ENCODE measurements at places on chromosomes 1 and 21.

- DNase-seq: no peak
Observed at GRCh38 chr1:167625040-167625823, 4.8 kb upstream of the RCSD1 start.

DNA sequence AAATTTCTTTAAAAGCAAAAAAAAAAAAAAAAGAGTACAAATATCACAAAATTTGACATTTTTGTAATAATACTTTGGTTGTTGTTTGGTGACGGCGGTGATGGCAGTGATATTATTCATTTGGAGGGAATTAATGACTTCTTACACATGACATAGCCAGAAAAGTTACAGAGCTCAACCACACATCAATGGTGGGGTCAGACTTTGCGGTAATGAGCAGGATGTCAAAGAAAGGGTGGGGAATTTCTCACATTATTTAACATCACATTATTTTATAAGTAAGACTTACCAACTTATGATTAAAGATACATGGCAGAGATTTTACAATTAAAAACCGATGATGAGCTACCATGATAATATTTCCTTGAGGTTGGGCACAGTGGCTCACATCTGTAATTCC lies 248.2 kb downstream of the RERE start:
- no peak for DNase-seq

GRCh38 chr1:75074831-75075395 lies 59.3 kb upstream of the LHX8 start:
- no peak for DNase-seq

- no peak for DNase-seq
Observed at GRCh38 chr1:29621826-29622435, 385.6 kb downstream of the PTPRU start.

DNA sequence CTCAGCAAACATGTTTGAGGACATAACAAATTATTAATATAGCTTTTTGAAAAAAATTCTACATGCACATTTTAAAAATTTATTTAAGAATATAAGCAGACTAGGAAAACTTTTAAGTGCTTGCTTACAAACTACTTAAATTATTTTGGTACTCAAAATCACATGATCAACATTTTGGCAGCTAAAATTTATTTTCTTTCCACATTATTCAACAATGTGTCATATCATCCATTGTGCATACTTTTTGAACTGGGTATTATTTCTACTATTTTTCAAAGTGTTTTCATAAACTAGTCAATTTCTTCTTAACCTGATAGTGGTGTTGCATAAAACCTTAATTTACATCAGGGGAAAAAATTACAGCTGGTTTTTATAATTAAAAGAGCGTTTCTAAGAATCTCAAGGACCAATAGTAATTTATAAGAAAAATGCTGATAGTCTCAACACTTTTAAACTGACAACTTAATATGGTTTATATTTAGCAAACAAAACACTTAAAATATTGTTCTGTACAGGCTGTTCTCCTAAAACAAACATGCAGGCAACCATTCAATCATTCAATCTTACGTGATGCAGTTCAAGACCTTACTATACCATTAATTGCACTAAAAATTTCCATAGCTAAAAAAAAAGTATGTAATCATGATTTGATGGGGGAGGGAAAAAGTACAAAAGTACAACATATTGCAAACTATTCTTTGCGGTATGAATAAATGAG lies 105.0 kb downstream of the GPATCH2 start:
- no peak for DNase-seq

DNA sequence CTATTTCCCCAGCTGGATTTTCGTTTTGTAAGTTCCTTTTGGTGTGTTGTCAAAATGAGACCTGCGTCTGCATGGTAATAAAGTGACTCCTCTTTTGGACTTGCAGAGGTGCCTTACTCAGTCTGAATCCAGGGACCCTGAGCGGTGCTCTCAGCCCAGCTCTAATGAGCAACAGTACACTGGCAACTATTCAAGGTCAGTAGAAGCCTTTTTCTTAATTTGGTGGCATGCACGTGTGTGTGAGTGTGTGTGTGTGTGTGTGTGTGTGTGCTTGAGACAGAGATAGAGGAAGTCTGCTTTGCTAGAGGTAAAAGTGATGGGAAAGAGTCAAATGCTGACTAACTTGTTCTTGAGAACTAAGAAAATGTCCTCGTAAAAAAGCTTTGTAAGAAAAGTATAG lies 105.4 kb downstream of the CD247 start:
- DNase-seq: no peak

DNA sequence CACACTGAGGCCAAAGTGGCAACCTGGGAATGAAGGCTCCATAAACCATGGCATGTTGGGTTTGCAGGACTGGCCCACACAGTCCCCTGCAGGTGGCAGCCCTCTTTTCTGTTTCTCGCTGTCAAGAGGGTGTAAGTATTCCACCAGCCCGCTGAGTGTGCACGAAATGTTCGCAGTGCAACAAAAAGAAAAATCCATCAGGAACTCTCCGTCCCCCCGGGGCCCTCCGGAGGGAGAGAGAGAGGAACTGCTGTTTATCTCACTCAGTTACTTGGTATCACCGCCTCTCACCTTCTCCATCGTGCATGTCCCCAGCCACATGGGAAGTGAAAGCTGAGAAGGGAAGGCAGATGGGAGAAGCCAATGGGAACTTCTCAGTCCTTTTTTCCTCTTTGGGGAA lies 38.3 kb downstream of the NCF2 start:
- DNase-seq: no peak

DNA sequence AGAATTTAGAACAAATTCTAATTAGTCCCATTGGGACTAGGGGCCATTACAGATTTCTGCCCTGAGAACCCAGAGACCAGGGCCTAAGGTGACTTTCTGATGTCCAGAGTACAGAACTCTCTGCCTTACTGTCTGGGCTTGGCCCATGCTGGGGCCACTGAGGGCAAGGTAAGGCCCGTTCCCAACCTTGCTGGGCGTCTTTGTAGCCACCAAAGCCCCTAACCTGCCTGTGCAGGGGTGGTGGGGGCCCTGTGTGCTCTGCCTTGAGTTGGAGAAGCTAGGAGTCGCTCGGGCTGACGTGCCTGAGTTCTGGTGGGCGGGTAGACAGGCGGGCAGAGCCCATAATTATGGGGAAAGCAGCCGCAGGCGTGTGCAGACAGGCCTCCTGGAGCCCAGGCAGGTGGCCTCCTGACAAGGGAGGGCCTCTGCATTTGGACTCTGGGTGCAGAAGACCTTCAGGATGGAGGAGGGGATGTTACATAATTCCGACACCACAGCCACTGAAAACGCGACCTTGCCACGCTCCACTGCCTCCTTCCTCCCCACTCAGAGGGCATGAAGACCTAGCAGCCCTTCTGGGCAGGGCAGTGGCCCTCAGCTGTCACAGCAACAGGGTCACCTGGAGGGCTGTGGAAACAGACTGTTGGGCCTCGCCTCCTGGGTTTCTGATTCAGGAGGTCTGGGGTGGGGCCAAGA lies 239.9 kb upstream of the TMEM51 start:
- no peak for DNase-seq

DNA sequence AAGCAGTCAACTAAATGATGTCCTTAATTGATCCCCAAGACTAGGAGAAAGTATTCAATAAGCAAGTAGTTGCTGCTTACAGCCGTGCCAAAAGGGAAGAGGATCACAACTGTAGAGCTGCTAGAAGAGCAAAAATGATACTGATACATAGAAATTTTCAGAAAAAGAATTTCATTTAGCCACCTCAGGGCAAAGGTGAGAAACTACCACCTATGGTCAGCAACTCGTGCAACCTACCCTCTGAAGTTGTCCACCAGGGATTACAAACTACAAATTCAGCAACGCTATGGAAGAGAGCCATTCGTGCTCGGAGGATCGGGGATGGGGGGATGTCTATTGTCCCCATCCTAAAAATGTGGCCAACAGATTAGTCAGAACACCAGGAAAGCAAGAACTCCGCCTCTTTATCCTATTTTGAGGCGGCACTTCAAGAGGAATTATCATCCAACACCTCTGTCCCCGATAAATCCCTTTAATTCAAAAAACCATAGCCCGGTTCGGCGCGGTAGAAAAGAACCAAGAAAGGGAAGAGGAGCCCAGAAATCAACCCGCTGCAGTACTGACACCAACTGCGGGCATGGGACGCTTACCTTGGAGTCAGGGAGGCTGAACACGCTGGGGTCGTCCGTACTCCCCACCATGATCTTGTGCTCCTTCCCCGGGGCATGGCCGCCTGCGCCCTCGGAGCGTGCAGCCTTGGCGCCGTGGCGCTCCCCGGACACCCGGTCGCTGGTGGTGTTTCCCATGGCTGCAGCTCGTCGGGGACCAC lies 687 bp downstream of the PRKAB2 start:
- peak; percentile 52 for DNase-seq

GRCh38 chr1:3658231-3658615 lies 5.9 kb downstream of the TP73 start:
- DNase-seq: no peak

DNA sequence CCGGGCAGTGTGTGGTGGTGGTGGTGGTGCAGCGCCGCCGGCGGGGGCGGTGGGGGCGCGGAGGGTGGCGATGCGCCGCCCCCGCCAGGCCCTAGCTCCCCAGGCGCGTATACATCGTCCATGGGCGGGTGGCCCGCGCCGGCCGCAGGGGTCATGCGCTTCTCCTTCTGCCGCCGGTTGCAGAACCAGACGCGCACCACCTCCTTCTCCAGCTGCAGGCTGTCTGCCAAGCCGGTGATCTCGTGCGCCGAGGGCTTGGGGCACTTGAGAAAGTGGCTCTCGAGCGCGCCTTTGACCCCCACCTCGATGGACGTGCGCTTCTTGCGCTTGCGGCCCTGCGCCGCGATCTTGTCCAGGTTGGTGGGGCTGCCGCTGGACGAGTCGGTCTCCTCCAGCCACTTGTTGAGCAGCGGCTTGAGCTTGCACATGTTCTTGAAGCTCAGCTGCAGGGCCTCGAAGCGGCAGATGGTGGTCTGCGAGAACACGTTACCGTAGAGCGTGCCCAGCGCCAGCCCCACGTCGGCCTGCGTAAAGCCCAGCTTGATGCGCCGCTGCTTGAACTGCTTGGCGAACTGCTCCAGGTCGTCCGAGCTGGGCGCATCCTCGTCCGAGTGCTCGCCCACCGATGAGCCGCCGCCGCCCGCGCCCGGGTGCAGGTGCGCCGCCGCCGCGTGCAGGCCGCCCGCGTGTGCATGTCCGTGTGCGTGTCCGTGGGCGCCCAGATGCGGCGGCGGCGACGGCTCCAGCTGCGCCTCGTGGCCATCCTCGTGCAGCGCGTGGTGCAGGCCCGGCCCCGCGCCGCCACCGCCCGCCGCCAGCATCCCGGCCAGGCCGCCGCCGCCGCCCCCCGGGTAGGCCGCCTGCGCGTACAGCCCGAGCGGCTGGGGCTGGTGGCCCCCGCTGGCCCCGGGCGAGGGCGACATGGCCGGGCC lies 926 bp downstream of the POU3F1 start:
- no peak for DNase-seq
